ENCODE measurements at places on chromosomes 4 and X. TPM values are rescaled to one million over a fixed set of nuclear protein-coding genes. Genes with fewer than 3 reads are reported as not detected.
A peak's percentile ranks its signal among the peaks of the same experiment; 100 is the strongest.

Gene ZNF157
- 0.47 TPM for total RNA-seq

- no peak for DNase-seq
Measured at GRCh38 chrX:82556588-82556987, 951.5 kb upstream of the POU3F4 start.

Gene NAP1L2
- 8.3 TPM for total RNA-seq

GRCh38 chr4:27692158-27692557 is 831.5 kb downstream of the STIM2 start:
- no peak for DNase-seq

GRCh38 chr4:148044089-148044911 is 312.4 kb downstream of the ARHGAP10 start:
- DNase-seq: no peak

Gene MAGEA10
- total RNA-seq: not detected

DNA sequence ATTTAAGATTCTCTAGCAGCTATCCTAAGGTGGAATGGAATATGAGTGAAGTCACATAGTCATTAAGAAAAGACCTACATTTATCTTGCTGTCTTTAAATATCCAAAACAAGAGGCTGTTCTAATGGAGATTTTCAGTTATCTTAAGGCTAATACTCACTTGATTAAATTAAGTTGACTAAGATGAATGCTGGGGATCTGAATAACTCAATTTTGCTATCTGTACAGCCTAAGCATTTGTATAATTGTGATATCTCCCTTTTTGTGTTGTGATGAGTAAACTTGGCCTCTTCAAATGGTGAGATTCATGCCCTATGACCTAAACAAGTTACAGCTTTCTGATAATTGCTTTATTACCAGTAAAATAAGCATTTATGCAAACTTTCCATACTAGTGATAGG is 13.6 kb upstream of the GUCY1A1 start:
- DNase-seq: no peak

GRCh38 chr4:7171191-7171900 is 21.0 kb upstream of the SORCS2 start:
- DNase-seq: no peak

DNA sequence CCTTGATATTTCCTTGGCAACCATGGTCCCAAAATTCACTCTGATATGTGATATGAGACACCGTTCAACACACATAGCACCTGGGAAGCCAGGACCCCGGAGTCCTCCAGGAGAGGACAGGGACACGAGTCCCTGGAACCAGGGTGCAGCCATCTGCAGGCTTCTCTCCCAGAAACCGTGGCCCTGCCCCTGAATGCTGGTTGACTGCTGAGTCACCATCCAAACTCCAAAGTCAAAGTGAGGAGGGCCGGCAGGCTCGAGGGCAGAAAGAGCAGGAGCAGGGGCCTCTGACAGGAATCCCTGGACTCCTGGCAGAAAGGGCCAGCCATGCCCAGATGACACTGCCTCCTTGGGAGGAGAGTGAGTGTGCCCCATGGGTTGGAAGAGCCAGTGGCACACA is 6.9 kb upstream of the PNMA6A start:
- DNase-seq: no peak

- DNase-seq: no peak
Measured at GRCh38 chr4:183106839-183107238, 7.8 kb downstream of the WWC2 start.

- DNase-seq: no peak
Measured at GRCh38 chrX:26032111-26032912, 105.8 kb upstream of the MAGEB18 start.

Gene SUPT20HL1
- total RNA-seq: not detected

GRCh38 chr4:173212379-173212778 is 43.8 kb downstream of the GALNT7 start:
- DNase-seq: no peak

Gene NHSL2
- 20.3 TPM for total RNA-seq

Gene GYG2
- total RNA-seq: not detected

DNA sequence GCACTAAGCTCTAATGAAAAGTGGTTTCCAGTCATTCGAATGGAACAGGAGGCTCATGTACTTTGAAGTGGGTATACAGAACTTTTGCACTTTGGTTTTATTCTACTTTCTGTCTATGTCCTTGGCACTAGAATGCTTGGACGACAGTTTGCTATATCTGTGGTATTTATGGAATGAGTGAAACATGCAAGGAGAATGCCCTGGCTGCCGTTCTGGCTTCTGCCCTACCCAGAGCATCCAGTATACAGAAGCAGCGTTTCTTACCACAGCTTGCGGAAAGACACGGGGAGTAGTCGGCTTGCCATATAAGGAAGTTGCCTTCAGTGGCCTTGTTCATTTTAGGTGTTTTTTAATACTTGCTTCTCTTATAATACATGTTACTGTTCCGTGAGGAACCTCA is 98.0 kb downstream of the TBL1X start:
- DNase-seq: no peak

Gene STARD8
- 3.3 TPM for total RNA-seq

DNA sequence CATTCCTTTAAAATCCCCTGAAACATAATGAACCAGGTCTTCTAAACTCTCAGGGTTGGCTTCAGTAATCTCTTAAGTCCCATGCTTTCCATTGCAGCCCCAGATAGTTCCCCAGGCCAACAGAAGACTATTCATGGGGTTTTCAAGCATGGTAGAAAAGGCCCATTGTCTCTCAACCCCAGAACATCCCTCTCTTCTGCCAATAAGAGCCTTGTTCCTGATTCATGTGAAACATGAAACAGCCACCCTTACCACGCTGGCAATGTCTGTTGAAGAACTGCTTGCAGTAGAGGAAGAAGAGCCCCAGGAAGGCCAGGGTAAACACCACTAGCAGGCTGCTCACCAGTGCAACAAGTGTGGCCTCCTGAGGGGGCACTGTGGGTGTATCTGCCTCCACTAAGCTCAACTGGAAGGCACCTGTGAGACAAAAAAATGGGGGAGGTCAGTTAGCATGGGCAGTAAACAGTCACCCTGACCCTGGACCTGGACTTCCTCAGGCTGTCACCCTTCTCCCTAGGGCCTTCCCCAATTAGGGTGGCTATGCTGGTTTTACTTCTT is 36.4 kb downstream of the EDA2R start:
- DNase-seq: no peak

- no peak for DNase-seq
Measured at GRCh38 chr4:94352996-94353395, 10.4 kb upstream of the HPGDS start.

- DNase-seq: peak; percentile 62
Measured at GRCh38 chrX:101348452-101349192, at the start of gene TIMM8A. TIMM8A (minus strand) TSS chrX:101348742; CDS start chrX:101348664, 78 bp downstream.

Gene PROM1
- total RNA-seq: not detected

Gene SPANXA2
- not detected for total RNA-seq

DNA sequence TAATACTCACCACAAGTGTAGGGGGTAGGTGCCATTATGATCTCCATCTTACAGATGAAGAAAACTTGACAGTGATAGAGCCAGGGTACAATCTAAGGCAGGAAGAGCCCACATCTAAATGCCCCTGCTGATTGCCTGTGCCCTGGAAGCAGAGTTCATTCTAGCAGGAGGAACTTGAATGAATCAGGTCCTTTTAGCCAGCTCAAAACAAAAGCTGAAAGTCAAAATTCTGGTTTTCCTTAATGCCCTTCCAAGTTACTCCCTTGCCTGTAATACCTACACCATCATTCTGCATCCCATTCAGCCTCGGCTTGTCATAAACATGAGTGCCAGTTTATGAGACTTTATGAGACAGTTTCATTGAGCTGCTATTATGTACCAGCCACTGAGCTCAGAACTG is 89.6 kb downstream of the SCD5 start:
- no peak for DNase-seq

DNA sequence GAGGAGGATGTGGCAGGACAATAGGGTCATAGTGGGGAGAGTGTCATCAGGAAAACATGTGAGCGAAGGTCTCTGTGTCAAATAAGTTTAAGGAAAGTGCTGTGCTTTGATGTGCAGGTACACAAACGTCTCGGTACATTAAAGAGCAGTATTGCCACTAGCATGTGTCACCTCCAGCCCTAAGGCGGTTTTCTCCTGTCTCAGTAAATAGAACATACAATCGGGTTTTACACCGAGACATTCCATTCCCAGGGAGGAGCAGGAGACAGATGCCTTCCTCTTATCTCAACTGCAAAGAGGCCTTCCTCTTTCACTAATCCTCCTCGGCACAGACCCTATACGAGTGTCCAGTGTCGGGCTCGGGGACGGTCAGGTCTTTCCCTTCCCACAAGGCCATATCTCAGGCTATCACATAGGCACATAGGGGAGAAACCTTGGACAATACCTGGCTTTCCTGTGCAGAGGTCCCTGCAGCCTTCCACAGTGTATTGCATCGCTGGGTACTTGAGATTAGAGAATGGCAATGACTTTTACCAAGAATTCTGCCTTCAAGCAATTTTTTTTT is 684.5 kb downstream of the PDHA2 start:
- DNase-seq: no peak
